ENCODE measurements at places on chromosomes 3 and 15.

- peak; percentile 20 for DNase-seq
Observed at GRCh38 chr3:42025370-42026138, 63.7 kb upstream of the ULK4 start.

DNA sequence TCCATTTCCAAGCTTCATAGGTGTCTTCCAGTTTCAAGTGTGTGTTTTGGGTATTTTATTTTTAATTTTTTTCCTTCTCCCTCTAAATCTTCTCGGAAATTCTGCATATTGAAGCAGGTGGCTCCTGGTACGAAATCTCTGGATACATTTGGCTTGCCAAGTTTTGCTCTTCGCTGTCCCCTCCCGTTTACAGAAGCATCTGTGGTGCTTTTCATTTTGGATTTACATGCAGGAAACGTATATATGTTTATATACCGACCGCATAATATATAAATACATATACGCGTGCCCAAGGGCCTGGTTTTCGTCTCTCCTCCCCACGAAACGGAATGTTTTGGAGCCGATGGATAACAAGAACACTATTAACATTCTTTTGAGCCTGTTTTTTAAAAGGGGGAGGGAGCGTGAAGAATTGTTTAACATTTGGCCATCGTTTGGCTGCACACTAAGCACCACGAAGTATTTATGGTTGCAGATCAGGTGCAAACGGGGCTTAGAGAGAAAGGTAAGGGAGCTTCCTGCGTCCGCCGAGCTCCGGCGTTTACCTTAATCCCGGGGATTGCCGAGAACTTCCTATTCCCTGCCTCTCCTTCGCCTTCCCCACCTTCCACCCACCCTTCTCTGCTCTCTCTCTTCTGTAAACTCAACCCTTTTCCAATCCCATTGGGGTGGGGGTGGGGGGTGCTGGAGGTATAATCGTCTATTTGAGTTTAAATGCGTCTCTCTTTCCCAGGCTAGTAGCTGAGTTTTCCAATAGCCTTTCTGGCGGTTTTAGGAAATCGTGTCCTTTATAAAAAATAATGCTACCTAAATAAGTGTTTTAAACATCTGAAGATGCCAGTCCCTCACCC is 1.1 kb upstream of the NLGN1 start:
- no peak for DNase-seq

- DNase-seq: no peak
Observed at GRCh38 chr3:184814214-184814613, 2.2 kb downstream of the VPS8 start.

GRCh38 chr3:159273608-159274007 is 471.8 kb downstream of the MFSD1 start:
- peak; percentile 41 for DNase-seq

GRCh38 chr3:101936419-101937356 is 87.4 kb downstream of the NFKBIZ start:
- peak; percentile 14 for DNase-seq

GRCh38 chr15:38862099-38862498 is 297.5 kb upstream of the RASGRP1 start:
- no peak for DNase-seq

GRCh38 chr15:78978601-78979179 is 33.8 kb upstream of the CTSH start:
- no peak for DNase-seq

- DNase-seq: no peak
Observed at GRCh38 chr15:31457631-31458526, 131.2 kb downstream of the KLF13 start.

- no peak for DNase-seq
Observed at GRCh38 chr15:29844290-29844903, 22.1 kb upstream of the TJP1 start.

GRCh38 chr3:50508821-50509220 is 5.4 kb upstream of the CACNA2D2 start:
- no peak for DNase-seq

GRCh38 chr15:40762919-40763800 is 708 bp upstream of the GCHFR start:
- no peak for DNase-seq

DNA sequence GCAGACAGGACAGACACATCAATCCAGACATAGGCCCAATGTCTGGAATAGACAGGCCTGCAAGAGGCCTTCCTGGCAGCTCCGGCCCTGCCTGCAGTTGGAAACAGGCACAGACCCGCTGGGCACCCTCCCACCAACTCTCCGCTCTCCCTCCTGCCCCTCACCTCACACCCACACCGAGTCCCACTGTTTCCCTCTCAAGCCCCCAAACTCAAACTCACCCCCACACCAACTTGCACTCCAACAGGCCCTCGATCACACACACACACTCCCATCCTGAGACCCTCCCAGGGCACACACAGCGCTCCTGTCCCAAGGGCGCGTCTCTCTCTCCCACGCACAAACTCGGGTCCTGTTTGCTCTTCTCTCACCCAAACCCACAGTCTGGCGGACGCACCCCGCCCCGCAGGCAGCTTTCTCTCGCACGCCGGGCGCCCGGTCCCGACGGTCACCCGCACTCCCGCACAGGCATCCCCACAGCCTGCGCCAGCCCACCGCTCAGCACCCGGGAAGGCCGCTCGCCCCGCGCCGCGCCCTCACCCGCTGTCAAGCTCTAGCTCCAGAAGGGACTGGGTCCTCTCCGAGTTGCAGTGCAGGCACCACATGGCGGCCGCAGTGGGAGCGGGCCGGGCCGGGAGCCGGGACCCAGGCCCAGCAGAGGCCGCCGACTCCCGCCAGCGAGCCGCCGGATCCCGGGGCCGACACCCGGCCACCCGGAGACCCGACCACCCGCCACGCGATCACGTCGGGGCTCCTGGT is 106.2 kb downstream of the IQSEC1 start:
- DNase-seq: no peak

- no peak for DNase-seq
Observed at GRCh38 chr3:38834110-38834509, 18.1 kb upstream of the SCN10A start.

- no peak for DNase-seq
Observed at GRCh38 chr15:27845535-27846369, 253.4 kb downstream of the OCA2 start.

- no peak for DNase-seq
Observed at GRCh38 chr15:52008698-52009434, 10.2 kb upstream of the MAPK6 start.

DNA sequence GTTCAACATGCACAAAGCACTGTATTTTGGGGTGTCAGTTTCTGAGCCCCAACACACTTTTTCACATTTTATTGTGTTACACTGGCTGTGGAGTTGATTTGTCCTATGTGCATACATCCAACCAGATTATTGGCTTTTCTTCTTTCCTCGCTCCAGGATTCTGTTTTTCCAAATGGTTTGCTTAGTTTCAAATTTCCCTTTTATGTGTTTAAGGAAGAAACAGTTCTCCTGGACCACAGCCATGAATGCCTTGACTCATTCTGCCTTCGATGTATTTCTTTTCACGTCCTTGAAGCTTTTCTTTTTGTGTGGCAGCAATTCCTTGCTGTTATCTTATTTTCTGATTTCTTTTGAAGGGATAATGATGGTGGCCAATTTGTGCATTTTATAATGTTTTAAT is 53.8 kb downstream of the CACNA2D3 start:
- DNase-seq: no peak

GRCh38 chr3:192445770-192446644 is 281.3 kb downstream of the FGF12 start:
- DNase-seq: no peak

GRCh38 chr3:188776447-188776846 is 395.3 kb upstream of the TPRG1 start:
- DNase-seq: no peak

DNA sequence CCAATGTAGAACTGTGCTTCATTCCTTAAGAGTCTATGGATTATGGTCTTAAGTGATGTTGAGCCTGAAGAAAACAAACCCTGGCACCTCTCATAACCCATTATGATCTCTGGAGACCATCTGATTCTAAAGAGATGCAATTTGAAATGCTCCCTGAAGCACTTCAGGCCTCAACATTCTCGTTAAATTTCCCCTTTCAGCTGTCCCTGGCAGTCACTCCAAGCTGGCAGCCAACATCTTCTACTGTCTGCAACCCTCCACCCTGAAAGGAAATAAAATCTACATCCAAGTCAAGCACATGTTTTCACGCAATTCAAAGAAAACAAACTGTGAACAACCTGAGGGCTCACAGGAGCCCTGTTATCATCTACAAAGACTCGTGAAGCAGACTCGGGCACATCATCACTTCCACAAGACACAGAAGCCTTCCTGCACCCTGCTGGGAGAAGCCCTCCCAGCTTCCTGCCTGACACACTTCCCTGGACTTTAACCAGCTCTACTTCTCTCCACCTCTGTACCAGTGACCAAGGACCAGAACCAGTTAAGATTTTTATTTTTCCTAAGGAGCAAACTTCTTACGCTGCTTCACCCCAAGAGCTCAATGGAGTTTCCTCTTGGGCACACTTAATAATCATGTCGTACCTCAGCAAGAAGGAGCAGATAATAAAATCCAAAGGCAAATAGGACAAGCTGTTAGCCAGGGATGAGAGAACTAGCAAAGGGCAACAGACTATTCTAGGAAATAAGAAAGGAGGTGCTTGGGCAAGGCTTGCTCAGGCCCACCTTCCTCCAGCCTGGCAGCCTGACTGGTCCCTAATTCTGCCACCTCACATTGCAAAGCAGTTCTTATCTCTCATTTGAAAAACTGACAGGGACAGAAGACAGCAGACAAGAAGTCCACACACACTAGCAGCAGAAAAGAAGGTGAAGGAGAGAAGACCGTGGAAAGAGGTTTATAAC is 67.1 kb downstream of the MAGI1 start:
- no peak for DNase-seq

DNA sequence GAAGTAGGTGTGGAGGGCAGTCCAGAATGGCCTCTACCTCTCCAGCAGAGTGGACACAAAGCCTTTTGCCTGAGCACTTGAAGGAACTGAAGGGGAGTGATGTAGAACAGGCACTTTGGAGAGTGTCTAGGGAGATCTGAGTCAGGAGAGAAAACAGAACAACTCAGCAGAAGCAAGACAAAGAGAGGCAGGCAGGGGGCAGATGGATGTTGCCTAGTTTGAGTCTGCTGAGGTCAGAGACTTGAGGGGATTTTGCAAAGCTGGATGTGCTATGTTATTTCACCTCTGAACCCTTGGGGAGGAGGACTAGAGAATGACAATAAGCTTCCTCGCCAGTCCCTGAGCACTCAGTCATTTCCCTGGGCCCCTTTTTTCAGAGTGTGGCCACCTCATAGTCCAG is 366.4 kb downstream of the EPHB1 start:
- no peak for DNase-seq

DNA sequence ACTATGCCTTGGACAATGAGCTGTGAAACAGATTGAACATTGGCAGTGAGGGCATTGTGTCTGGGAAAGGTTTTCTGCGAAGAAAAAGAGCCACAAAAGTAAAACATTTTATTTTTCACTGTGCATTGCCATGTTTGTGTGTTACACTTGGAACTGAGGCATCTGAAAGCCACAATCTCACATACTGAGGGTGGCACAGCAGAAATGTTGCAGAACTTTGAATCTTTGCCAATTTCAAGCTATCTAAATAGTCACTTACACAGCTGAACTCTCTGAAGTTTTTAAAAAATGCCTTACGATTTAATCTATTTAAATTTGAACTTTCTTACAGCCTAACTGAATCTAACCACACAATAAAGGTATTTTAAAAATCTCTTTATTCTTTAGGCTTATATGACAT is 154.1 kb upstream of the GRM7 start:
- no peak for DNase-seq

DNA sequence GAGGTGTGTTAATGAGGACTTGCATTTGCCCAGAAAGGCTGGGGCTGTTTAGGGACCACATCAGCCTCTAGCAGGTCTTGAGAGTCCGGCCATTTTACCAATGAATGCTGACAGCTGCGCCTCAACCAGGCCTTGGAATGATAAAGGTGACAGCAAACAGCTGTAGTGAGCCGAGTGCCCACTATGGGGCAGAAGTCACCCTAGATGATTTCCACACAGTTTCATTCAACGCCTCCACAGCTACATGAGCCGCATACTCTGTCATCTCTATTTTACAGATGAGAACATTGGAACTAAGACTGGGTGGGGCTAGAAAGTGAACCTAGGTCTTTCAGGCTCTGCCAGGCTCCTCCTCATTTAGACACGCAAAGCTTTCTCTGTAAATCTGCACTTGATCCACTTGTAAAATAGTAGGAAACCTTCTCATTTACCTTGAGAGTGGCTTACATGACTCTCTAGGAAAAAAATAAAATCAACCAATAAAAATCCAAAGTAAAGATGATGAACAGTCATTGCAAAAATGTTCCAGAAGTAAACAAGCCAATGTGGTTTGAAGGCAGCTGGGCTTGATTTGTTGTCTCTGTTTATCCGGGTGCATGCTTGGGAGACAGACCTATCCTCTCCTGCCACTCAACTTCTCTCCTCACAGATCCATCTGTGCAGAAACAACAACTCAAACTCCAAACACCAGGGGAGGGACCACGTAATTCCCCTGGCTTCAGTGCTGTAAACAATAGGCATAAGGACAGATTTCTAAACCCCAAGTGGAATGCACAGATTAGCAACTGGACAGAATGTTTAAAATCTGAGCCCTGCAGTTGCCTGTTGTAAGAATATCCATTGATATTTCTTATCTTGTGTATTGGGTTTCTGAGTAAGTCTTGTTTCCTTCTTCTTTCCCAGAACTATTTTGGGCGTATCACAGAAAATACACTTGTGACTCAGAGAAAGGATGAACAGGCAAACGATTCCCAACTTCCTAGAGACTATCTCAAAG is 31.5 kb upstream of the LDHAL6B start:
- peak; percentile 58 for DNase-seq

- DNase-seq: no peak
Observed at GRCh38 chr3:139291276-139292051, 52.4 kb upstream of the MRPS22 start.

DNA sequence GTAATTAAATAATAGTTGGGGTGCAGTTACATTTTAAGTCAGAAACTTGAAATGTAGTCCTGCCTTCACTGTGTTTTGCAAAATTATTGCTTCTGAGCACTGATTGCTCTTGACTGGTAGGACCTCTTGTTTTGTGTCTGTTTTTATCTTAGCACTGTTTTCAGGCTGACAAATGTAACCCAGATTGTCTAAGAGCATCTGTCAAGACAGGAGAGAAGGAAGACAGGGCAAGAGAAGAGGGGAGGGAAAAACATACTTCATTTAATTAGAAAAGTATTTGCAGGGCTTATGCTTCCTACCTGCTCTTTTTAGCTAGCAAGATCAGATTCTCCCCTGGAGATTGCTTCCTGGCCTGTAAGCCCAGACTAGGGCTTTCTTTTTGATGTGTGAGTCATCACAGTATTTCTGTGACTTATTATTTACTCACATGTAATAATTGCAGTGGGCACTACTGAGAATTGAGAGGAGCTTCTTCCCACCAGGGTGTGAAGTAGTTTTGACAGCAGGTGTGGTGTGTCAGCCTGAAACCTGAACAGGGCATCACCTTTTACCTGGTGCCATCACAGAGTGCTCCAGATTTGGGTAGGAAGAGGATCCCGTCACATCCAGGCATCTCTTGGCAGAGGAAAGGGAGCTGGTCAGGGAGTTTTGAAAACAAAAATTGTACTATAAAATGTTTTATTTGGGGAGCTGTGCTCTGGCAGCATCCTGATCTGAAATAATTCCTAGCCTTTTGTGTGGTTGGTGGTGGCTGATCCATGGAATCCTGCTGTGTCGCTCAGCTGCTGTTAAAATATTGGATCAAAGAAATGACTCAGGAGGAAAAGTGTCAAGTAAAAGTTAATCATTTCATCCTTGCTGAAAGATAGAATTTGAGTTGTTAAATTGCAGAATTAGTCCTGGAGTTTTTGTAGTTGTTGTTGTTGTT is 98.2 kb downstream of the TMEM108 start:
- no peak for DNase-seq

- DNase-seq: no peak
Observed at GRCh38 chr3:156368189-156368588, 186.7 kb downstream of the SSR3 start.

Data from NCI-H460 (cell line).